Central memory CD8-positive, alpha-beta T cell (primary cell): ENCODE measurements at places on chromosomes 3 and 15.

- peaks cover 20% of the 10 kb centered on the region for H3K4me1 ChIP-seq
- H3K4me3 ChIP-seq: no peak overlapping the region
- no peak overlapping the region for H3K27ac ChIP-seq
- no peaks in the 10 kb centered on the region for H3K27me3 ChIP-seq
These were observed 20.4 kb downstream of the PLXND1 start for GRCh38 chr3:129585949-129586657.

DNA sequence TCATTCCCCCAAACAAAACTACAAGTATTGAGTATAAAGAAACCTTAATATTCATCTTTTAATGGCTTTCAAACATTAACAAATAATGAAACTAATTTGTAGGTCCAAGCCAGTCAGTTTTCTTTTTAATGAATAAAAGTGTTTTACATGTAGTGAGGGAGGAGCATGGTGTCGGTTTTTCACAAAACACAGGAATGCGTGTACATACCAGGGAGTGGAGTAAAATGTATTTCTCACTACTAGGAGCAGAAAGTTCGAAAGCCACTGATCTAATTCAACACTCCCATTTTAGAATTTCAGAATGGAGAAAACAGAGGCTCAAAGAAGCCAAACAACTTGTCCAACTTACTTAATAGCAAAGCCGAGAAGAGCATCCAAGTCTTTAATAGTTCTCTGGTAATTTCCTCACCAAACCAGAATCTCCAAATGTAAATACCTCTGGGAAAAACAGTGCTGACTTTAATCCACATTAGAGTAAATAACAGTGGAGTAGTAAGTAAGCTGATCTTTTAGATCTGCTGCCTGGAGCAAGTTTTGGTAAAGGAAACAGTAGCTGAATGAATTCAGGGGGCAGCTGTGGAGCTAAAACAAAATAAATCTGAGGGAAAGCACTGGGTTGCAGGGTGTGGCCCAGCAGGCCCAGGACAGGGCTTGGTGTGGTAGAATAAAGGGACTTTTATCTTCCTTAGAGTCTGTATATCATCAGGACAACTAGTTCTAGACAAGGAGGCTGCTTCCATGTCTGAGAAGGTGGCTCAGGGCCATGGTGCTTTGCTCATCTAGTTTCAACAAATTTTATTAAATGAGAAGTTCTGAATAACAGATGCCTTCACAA is 7.9 kb downstream of the ANP32A start:
- no peaks in the 10 kb centered on the region for H3K27me3 ChIP-seq
- peak overlapping the region; percentile 70 for H3K27ac ChIP-seq
- peaks cover 91% of the 10 kb centered on the region for H3K4me1 ChIP-seq
- no peak overlapping the region for H3K4me3 ChIP-seq
- peaks cover 8% of the 10 kb centered on the region for H3K36me3 ChIP-seq

GRCh38 chr3:196886144-196886543 is 18.4 kb downstream of the SENP5 start:
- H3K36me3 ChIP-seq: peaks cover 28% of the 10 kb centered on the region
- no peak overlapping the region for H3K27ac ChIP-seq
- no peak overlapping the region for H3K4me3 ChIP-seq
- DNase-seq: no peak

GRCh38 chr3:62614527-62614926 is 241.2 kb upstream of the FEZF2 start:
- H3K27ac ChIP-seq: no peak overlapping the region
- no peaks in the 10 kb centered on the region for H3K27me3 ChIP-seq
- H3K4me1 ChIP-seq: no peaks in the 10 kb centered on the region
- DNase-seq: no peak

GRCh38 chr3:142237891-142238290 is 12.5 kb upstream of the GK5 start:
- H3K4me1 ChIP-seq: no peaks in the 10 kb centered on the region
- H3K36me3 ChIP-seq: no peaks in the 10 kb centered on the region
- H3K27ac ChIP-seq: no peak overlapping the region
- H3K4me3 ChIP-seq: no peak overlapping the region
- DNase-seq: no peak
- H3K27me3 ChIP-seq: no peaks in the 10 kb centered on the region
